ENCODE measurements at places on chromosomes 16 and 17.
A peak's percentile ranks its signal among the peaks of the same experiment; 100 is the strongest.

DNA sequence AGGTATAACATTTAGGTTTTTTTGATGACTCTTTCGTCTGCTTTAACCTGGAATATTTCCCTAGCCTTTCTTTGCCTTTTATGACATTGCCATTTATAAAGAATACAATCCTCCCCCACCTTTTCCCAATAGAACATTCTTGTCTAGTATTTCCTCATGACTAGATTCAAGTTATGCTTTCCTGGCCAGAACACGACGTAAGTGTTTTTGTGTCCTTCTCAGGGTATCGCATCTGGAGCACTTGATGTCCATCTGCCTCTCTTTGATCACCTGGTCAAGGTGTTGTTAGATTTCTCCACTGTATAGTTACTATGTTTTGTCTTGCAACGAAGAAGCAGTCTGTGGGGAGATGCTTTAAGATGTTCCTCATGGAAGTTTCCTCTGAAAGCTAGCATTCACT is 87.4 kb downstream of the MSI2 start:
- no peak for DNase-seq

DNA sequence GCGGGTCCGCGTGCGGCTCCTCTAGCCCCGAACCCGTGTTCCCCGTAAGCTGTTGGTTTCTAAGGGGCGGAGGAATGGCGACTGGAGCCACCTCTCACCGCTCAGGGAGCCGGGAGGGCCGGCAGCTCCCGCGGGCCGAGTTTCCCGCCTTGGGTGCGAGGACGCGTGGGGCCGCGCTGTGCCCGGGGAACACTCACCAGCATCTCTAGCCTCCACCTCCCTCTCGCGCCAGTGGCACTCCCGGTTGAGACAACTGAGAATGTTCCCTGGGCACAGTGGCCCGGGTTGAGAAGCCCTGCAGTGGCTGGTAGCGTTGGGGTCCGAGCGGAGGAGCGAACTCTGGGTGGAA is 560 bp downstream of the TELO2 start:
- DNase-seq = no peak

DNA sequence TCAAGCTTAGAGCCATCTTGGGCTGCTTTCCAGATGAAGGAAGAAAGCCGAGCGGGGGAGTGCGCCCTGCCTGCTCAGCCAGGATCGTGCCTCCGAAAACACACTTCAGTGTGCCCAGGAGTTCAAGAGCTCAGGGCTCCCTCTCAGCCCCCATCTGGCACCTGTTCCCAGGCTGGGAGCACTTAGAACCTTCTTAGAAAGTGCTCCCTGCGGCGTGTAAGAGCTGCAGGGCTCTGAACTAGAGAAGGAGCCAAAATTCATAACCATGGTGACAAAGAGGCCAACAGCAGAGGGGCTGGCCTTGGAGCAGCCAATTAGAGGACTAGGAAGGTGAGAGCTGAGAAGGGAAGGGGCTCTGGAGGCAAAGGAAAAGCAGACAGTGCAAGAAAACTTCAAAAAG is 59.0 kb upstream of the TNRC6C start:
- no peak for DNase-seq

DNA sequence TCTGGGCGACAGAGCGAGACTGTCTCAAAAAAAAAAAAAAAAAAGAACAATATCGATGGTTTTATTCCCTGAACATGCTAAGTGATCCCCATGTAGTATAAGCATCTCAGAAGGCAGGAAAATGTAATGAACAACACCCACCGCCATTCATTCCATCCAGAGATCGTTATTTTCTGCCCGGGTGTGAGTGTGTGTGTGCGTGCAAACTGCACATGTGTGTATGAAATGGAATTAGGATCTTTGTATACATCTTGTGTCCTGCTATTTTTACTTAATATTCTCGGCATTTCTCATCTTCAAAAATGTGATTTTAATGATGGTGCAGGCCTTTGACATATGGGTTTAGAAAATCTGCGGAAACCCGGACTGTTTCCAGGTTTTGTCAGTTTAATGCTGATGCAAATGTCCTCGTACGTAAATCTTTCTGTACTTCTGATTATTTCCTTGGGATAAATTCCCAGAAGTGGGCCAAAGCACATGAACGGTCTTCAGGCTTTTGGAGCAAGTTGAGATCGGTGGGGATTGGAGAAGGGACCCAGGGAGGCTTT is 254.8 kb downstream of the SEC14L1 start:
- DNase-seq = no peak

DNA sequence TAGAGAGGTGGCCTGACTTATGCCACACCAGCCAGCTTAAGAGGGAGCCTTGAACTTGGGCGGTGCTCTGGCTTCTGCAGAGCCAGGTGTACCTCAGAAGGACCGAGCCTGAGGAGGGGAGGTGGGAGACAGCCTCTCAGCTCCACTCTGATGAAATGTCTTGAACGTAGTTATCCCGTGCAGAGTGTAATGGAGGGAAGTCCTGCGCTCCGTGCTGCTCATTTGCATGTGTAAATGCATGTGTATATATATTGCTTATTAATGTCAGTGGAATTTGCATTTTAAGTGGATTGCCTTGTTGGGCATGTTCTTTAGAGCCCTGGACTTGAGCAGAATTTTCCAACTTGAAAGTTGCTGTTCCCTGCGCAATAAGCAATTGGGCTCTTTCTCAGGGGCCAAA is 264.9 kb upstream of the SDK2 start:
- DNase-seq = no peak

DNA sequence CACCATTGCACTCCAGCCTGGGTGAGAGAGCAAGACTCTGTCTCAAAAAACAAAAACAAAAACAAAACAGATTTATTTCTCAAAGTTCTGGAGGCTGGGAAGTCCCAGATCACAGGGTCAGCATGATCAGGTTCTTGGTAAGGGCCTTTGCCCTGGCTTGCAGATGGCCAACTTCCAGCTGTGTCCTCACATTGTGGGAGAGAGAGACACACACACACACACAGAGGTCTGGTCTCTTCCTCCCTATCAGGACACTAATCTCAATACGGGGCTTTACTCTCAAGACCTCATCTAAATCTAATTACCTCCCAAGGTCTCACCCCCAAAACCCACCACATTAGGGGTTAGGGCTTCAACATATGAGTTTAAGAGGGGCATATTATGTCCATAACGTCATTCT is 26.4 kb upstream of the TAOK1 start:
- DNase-seq = no peak

GRCh38 chr16:26614237-26614841 is 452.4 kb upstream of the C16orf82 start:
- no peak for DNase-seq

DNA sequence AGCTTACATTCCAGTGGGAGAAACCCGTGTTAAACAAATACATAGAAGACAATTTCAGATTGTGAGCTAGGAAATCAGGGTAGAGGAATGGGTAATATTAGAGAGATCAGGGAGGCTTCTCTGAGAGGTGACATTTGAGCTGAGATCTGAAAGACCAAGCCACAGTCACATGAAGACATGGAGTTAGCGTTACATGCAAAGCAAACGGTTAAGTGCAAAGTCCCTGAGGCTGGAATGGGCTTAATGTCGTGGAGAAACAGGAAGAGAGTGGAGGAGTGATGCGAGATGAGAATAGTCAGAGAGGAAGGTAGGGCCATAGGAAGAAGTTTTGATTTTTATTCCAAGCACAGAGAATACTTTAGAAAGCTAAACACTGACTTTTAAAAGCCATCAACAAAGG is 246.1 kb downstream of the IRX3 start:
- no peak for DNase-seq

GRCh38 chr17:13351046-13351445 is 250.7 kb downstream of the HS3ST3A1 start:
- no peak for DNase-seq

- DNase-seq = no peak
Measured at GRCh38 chr16:30359871-30360170, 4.7 kb upstream of the CD2BP2 start.

DNA sequence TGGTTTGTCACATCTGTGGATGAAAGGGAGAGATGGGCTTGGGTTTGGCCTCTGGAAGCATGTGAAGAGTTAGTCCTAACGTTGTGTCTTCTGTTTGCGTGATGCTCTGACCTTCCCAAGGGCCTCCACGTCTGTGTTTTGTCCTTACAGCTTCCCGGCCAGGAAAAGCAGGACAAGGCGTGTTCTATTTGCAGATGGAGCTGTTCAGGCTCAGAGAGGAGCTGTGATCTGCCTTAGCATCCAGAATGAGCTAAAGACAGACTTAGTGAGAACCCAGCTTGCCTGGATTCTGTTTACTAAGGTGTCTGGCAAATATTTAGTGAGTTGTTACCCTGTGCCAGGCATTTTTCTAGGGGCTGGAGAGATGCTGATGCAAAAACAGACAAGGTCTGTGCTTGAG is 282.1 kb downstream of the CBLN1 start:
- DNase-seq = no peak

DNA sequence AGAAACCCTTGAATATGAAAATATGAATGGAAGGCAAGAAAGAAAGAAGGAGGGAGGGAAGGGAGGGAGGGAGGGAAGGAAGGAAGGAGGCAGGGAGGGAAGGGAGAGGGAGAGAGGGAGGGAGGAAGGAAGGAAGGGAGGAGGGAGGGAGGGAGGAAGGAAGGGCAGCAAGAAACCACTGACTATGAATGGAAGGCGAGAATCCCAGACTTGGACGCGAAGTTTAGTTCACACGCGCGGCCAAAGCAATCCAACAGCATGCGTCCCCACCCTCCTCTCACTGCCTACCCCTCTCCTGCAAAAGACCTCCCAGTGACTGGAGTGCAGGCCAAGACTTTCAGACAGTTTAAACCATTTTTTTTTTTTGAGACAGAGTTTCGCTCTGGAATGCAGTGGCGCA is 7.9 kb upstream of the SMARCD2 start:
- no peak for DNase-seq

DNA sequence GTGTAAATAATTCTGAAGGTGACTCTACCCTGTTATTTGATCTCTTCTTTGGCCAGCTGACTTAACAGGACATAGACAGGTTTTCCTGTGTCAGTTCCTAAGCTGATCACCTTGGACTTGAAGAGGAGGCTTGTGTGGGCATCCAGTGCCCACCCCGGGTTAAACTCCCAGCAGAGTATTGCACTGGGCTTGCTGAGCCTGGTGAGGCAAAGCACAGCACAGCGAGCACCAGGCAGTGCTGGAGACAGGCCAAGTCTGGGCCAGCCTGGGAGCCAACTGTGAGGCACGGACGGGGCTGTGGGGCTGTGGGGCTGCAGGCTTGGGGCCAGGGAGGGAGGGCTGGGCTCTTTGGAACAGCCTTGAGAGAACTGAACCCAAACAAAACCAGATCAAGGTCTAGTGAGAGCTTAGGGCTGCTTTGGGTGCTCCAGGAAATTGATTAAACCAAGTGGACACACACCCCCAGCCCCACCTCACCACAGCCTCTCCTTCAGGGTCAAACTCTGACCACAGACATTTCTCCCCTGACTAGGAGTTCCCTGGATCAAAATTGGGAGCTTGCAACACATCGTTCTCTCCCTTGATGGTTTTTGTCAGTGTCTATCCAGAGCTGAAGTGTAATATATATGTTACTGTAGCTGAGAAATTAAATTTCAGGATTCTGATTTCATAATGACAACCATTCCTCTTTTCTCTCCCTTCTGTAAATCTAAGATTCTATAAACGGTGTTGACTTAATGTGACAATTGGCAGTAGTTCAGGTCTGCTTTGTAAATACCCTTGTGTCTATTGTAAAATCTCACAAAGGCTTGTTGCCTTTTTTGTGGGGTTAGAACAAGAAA is 5.1 kb downstream of the STH start:
- no peak for DNase-seq

DNA sequence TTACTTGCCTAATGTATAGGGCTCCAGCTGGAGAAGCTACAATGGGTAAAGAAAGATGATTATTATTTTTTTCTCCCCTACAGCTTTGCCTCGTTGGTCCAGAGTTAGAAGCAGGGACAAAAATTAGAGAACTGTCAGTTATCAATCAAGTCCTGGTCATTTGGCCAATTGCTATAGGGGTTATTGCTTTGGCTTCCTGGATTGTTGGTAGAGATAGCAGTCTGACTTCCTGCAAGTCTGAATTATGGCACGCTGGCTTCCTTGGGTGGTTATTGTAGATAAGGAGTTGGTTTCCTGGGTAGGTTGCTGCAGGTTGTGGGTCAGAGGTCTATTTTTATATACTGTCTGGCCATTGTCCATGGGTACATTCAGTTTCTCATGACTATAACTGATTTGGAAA is 84.7 kb upstream of the ELAC2 start:
- no peak for DNase-seq

GRCh38 chr16:56270828-56271227 is 79.5 kb downstream of the GNAO1 start:
- DNase-seq = peak; percentile 47

- DNase-seq = no peak
Measured at GRCh38 chr16:81823111-81823510, 44.0 kb downstream of the PLCG2 start.

DNA sequence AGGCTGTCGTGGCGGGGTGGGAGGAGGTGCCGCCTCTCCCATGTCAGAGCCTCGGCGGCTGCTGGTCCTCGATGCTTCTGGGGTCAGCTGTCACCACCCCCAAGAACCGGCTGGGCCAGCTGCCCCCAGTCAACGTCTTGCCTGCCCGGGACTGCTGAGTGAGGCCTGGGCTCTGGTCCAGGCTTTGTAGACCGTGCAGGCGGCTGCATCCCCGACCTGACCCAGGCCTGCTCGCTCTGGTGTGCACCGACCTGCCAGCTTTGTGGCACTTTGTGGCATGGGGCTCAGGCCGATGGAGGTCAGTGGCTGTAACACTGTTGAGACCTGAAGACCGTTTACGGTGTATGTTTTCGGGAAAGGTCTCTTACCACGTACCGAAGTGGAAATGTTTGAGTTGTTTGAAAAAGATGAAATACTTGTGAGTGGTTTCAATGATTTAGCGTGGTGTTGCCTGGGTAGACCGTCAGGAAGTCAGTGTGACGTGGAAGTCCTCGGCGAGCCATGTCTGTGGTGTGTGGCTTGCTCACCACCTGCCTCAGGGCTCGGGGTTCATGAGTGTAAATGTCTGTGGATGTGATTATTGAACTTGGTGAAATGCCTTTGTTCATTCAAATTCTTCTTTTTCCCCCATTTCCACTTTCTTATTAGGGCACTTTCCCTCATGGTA is 53.2 kb upstream of the ZNF750 start:
- DNase-seq = no peak

- peak; percentile 41 for DNase-seq
Measured at GRCh38 chr16:48609652-48610029, 339 bp downstream of the N4BP1 start.

DNA sequence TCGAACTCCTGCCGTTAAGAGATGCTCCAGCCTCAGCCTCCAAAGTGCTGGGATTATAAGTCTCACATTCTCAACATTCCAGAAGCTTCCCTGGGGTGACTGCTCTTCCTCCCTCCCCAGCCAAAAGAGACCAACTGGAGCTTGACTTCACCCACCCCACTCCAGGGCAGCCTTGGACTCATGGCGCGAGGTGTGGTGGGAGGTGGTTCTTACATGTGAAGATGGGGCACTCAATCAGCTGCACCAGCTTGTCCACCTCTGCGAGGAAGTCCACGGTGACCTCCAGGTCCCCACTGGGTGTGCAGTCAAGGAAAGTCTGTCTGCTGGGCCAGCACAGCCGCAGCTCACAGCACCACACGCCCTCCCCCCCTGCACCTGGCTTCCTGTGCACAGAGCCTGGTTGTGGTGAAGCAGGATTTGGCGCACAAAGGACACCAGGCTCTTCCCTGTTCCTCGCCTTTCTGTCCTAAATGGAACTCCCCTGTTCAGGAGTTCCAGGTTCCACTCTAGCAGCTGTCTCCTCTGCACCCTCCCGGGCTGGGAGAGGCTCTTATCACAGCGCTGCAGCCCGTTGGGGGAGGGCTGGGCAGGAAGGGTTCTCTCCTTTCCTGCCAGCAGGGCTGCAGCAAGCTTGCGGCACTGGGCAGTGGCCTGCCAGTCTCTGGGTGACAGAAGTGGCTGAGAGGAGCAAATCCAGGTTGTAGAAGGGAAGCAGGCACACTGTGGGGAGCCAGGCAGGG is 9.6 kb upstream of the MTSS2 start:
- no peak for DNase-seq

Data from tibial artery (tissue), 4 donors.